Cortex of kidney (tissue), 1 donor: ENCODE measurements at places on chromosomes 11 and 22.

DNA sequence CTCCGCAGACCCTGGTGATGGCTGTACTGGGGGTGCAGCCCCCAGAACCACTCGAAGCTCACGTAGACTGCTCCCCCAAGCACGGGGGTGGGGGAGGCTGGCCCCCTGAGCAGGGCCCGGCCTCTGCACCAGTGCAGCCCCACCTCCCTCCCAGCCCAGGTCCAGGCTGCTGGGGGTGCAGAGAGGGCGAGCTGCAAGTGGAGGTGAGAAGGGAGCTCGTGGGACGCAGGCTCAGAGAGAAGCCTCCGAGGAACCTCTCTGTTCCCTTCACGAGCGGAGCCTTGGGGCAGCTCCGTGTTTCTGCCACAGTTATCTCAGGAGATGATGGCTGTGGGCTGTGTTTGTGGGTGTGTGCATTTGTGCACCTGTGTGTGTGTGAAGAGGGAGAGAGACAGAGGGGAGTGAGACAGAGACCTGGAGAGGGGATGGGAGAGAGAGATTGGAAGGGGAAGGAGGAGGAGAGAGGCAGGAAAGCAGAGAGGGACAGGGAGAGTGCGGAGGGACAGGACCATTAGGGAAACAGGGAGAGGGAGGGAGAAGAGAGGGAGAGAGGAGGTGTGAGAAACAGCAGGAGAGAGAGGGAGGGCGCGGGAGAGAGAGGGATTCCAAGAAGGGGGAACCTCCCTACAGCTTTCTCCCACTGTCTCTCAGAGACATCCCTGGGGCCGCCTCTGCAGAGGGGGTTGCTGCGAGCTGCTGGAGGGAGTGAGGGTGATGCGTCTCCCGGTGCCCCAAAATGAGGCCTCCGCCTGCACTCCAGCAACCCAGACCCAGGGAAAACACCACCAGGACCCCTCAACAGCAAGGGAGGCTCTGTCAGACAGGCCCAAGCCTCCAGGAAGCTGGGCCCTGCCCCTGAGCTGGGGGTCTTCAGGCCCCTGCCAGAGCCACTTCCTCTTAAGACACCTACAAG, 1488.6 kb downstream of the BRD1 start:
- DNase-seq: no peak

DNA sequence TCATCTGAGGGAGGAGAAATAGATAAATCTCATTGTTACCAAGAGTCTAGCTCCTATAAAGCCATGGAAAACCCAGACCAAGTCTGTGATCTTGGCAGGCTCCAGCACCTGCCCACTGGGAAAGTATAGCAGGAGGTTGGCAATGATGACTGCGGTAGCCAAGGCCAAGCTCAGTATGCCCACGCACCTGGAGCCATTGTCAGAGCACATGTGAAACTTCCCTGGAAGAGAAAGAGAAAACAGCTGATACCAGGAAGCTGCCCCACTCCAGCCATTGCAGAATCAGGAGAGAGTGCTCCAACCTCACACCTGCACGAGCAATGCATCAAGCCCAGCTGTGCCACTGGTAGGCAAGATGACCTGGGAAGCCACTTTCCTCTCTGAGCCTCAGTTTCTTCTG, 62.2 kb upstream of the HEPHL1 start:
- no peak for DNase-seq

- DNase-seq: no peak
Measured at GRCh38 chr11:70129051-70129592, 51.0 kb downstream of the ANO1 start.

DNA sequence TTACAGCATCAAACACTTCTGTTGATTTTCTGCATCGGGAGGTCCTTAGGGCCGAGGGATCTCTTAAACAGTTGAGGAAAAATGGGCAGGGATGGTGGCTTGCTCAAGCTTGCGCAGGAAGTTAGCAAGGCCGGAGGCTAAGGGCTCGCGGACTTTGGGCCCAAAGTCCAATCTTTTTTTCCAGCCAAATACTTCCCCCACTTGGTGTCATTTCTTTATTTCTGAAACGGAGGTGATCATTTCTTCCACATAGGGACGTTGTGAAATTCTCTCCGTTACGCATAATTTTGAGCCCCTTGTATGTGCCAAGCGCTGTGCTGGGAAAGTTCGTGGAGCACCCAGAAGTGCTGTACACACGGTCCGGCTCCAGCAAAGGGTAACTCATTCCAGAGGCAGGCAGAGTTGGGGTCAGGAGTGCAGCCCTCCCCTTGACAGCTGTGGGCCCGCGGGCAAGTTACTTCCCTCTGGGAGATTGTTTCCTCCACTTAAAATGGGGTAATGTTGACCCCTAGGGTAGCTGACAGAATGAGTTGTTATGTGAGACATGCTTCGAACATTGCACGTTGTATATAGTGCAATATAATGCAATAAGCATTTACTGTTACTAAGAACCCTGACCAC, 809 bp downstream of the MIEF1 start:
- DNase-seq: no peak

DNA sequence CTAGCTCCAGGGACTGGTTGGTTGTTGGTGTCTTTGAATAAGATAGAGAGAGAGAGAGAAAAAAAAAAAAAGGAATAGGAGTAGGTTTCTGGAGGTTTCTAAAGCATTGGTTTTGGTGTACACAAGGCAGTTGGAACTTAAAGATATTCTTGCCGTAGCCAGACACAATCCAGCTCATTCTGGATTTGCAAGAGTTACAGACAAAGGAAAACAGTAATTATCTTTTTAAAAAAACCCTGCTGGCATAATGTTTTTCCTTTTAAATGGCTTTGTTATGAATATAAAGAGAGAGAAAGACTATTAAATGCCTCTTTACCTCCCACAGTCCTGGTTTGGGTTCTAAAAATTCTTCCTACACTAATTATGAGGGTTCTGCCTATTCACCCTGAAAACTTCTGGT, 120.4 kb upstream of the RAG2 start:
- DNase-seq: no peak

- DNase-seq: no peak
Measured at GRCh38 chr11:111097191-111097590, 148.3 kb upstream of the POU2AF2 start.

DNA sequence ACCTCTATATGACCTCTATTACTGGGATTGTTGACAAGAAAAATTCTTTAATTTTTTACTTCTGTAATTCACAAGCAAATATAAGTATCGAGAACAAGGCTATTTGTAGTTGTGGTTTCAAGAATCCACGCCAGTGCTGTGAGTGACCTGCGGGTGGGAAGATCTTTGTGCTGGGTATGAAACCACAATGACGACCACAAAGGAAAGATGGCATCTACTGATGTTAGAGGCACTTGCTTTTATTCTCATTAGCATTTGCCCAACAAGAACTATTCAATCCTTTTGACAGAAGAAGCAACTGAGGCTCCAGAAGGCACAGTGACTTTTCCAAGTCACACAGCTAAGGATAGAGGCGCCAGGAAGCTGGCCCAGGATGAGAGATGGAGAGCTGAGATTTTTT, 1054.9 kb downstream of the TBC1D22A start:
- no peak for DNase-seq
